Natural killer cell treated with Interleukin-12 subunit alpha and Interleukin-12 subunit beta and Interleukin-15 and Interleukin-18, amount 100 ng/mL, for 72 hours (primary cell): ENCODE measurements at places on chromosomes 2 and 18.

DNA sequence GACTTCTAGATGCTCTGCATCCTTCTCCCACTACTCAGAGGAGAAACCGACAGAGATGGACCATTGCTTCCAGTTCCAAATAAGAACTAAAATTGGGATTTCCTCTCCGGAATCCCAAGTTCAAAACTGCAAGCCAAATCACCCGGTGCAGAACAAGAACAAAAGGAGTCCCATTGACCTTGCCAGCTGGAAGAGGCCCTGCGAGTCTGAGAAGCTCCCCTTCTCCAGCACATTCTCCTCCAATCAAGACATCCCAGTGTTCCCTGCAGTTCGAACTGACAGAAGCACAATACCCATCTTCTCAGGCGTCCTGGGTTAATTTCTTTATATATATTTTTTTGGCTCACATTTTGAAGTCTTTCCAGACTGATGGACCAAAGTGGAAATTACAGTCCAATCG is 195.3 kb upstream of the MEIS1 start:
- DNase-seq, result no peak

- no peak for DNase-seq
Observed at GRCh38 chr2:123864416-123864815, 160.7 kb upstream of the CNTNAP5 start.

DNA sequence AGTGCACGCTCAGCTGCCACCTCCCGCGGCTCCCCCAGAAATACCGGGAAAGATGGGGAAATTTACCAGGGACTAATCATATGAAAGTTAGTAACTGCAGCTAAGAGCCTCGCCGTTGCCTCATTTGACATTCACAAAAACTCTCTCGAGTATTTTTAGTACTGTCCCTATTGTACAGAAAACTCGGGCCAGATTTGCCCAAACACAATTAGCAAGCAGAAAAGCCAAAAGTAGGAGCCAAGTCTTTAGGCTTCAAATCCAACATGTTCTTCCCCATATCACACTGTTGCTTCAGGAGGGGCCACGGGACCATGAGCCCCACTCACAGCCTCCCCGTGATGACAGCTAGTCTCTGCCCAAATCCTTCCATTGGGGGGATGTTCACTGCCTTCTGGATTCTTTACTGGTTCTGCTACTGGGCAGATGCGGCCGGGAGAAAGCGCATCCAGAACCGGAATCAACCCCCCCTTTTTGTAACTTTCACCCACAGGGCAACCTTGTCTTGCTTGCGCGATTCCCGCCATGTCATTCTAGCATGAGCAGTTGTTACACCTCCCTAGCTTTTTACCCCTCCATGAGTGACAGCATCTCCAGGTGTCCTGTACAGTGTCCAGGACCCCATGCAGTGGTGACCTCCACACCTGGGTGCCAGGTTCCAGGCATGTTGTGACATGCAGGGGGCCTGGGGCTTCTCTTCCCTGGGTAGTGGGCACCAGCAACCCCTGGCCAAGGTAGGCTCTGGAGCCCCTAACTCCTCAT is 35.2 kb downstream of the CENPO start:
- DNase-seq, result no peak

- no peak for DNase-seq
Observed at GRCh38 chr2:187502467-187502866, 51.8 kb downstream of the TFPI start.

DNA sequence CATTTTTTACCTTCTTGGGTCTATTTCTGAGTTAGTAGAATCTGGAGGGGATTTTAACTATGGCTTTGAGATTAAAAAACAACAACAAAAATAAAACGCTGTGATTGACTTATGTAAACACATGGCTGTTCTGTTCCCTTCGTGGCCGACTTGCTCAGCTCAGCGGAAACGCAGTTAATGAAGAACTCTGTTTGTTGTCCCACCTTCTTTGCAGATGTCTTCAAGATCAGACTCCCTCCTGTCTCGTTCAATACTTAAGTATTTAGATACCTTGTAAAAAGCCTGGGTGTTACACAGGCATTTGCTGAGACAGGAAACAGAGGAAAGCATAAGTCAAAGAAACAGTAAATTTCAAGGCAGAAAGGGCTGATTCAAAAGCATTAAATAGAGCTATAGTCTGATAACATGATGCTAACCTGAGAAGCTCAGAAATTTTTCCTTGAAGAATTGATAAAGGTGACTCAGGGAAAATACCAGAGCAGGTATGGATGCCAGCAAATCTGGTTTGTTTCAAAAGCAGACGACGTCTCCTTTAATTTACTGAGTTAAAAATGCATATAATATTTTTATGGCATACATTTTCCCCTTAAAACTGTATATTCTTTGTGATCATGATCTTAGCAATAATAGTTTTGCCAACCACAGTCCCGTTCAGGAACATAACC is 21.7 kb upstream of the POLI start:
- DNase-seq, result no peak

GRCh38 chr18:63085611-63086010 is 234.0 kb downstream of the BCL2 start:
- no peak for DNase-seq

- no peak for DNase-seq
Observed at GRCh38 chr2:64359171-64359891, 94.6 kb upstream of the LGALSL start.

- DNase-seq, result no peak
Observed at GRCh38 chr2:85684806-85685205, 9.4 kb upstream of the GNLY start.

DNA sequence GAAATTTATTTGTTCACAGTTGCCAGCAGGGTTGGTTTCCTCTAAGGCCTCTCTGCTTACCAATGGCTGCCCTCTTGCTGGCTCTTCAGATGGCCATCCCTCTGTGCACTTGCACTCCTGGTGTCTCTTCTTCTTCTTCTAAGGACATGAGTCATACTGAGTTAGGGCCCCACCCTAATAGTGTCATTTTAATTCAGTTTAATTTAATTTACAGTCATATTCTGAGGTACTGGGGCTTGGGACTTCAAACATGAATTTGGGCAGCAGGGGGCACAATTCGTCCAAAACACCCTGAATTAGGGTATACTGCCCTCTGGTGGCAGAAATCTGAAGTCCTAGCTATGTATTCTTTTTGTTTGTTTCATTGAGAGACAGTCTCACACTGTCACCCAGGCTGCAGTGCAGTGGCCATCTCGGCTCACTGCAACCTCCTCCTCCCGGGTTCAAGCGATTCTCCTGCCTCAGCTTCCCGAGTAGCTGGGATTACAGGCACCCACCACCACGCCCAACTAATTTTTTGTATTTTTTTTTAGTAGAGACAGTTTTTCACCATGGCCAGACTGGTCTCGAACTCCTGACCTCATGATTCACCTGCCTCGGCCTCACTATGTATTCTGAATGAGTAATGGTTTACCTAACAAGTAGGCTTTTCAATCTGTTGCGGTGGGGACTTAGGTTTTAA is 19.8 kb downstream of the SLC4A1AP start:
- peak; percentile 88 for DNase-seq

- DNase-seq, result no peak
Observed at GRCh38 chr2:50347358-50348044, 684.4 kb downstream of the NRXN1 start.

DNA sequence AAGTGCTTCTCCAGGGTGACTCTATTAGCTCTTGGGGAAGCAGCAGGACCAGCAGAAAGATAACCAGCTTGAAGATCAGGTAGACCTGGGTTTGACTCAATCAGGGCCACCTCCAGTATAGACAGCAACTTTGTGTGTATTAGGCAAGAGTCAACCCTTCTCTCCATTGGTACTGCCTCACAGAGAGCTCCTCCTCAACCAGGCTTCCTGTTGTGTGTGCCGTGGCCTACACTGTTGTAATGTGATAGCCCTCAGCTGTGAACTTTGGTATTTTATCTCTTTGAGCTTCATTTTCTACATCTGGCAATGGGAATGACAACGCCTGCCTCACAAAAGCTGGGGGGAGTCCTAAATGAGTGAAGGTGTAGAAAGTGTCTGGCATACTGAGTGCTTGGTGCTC is 17.0 kb upstream of the MAP3K20 start:
- DNase-seq, result no peak

GRCh38 chr2:59933948-59934347 is 619.5 kb downstream of the BCL11A start:
- DNase-seq, result no peak

GRCh38 chr18:76379226-76380126 is 115.6 kb downstream of the ZNF516 start:
- no peak for DNase-seq

- DNase-seq, result no peak
Observed at GRCh38 chr2:242029422-242030225, 160.1 kb downstream of the RTP5 start.

DNA sequence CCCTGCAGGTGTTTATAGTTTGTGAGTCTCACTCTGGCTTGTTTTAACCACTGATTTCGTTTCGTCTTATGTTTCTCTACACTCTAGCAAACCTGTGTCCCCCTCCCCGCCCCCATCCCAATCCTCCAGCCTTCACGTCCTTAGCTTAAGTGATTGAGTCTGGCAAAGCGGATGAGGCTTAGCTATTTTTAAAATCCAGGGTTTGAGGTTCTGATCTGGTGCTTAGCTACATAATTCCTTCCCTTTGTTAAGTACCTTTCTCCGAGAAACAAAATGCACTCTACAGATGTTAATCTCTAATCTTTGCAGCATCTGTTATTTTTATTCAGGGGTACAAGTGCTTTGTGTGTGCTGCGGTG is 7.8 kb downstream of the AGAP1 start:
- no peak for DNase-seq

- no peak for DNase-seq
Observed at GRCh38 chr2:240836781-240837467, 16.9 kb upstream of the KIF1A start.

- DNase-seq, result peak; percentile 23
Observed at GRCh38 chr2:85255813-85256594, 71.8 kb downstream of the TGOLN2 start.

- DNase-seq, result no peak
Observed at GRCh38 chr2:44680983-44681531, 260.4 kb upstream of the SIX3 start.

GRCh38 chr2:232362174-232362900 is 16.2 kb upstream of the ALPP start:
- no peak for DNase-seq

DNA sequence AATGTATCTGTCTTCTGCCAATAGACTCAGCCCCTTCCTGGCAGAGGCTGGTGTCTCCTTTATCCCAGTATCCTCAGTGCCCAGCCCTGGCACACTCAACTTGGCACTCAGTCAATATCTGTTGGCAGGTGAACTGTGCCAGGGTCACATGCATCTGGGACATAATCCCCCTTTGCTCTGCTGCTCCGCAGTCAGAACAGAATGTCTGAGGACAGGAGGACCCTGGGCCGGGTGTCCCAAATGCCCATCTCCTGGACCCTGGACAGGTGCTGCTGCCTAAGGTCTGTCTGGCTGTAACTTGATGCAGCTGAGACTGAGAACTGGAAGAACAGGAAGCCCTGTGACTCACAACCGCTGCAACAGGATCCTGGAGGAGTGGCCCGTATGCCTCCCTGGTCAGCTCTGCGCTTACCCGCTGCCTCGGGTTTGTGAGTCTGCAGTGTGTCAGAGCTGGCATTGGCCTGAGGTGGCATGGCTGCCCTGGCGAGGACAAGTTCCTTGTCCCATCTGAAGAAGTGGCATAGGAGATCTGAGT is 11.4 kb downstream of the HK2 start:
- no peak for DNase-seq

- DNase-seq, result no peak
Observed at GRCh38 chr2:120576509-120577474, 158.9 kb upstream of the GLI2 start.

DNA sequence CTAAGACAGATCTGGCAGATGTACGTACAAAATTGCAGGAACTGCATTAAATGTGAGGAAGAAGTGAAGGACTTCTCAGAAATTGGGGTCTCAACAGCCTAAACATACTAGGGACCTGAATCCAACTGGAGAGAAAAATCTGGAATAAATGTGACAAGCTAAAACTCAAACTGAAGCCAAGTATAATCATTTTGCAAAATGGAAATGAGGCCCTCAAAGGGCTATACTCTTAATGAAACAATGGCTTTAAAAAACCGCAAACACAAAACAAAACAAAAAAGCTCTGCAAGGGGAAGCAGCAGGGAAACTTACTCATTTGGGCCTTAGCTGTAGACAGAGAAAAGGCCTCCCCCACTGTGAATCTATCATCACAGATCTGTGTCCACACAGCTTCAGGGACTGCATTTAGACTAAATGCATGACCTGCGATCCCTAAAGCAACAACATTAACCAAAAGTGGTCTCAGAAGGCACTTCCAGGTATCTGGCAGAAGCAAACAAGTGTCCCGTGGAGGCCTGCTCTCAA is 63.2 kb downstream of the CCBE1 start:
- DNase-seq, result no peak

DNA sequence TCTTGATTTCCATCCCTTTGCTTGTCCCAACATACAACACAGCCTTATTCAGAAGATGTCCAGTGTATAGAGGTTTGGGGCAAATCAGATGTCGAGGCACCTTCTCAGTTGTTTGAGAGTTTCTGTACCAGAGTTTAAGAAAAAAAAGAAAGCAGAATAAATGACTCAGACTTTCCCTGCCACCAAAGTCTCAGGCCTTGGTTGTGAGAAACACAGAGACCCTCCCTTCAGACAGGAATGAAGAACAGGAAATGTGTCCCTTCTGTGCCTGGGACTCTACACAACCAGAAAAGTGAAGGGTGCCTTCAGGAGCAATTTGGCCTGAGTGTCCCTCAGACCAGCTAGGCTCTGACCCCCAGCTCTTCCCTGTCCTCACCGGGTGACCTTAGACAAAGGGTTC is 37.3 kb upstream of the REL start:
- DNase-seq, result no peak

DNA sequence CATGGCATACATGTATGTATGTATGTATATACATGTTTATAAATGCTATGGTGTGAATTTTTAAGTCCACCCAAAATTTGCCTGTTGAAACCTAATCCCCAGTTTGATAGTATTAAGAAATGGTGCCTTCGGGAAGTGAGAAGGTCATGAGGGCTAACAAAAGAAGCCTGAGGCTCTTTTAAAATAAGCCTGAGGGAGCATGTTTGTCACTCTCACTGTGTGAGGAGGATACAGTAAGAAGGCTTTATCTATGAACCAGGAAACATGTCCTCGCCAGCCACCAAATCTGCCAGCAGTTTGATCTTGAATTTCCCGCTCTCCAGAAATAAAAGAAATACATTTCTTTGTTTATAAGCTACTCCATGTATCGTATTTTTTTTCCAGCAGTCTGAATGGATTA is 163.0 kb upstream of the LINC00305 start:
- DNase-seq, result no peak

DNA sequence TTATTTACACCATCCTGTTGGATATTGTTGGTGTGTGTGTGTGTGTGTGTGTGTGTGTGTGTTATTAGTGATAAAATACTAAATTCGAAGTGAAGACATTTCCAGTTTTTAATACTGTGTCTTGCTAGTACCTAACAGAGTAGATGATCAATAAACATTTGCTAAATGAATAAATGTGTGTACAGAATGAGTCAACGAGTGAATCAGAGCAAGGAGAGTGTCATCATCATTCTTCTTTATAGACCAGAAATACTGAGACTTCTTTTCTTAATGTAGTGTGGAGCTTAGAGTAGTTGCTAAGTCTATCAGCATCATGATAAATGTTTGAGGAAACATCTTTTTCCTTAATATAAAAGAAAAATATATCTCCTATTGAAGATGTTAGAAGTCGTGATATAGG is 169.7 kb upstream of the SATB2 start:
- DNase-seq, result no peak

GRCh38 chr2:67451086-67451832 is 54.1 kb downstream of the ETAA1 start:
- no peak for DNase-seq
